ENCODE measurements at places on chromosomes 1 and 21.
A peak's percentile ranks its signal among the peaks of the same experiment; 100 is the strongest.

DNA sequence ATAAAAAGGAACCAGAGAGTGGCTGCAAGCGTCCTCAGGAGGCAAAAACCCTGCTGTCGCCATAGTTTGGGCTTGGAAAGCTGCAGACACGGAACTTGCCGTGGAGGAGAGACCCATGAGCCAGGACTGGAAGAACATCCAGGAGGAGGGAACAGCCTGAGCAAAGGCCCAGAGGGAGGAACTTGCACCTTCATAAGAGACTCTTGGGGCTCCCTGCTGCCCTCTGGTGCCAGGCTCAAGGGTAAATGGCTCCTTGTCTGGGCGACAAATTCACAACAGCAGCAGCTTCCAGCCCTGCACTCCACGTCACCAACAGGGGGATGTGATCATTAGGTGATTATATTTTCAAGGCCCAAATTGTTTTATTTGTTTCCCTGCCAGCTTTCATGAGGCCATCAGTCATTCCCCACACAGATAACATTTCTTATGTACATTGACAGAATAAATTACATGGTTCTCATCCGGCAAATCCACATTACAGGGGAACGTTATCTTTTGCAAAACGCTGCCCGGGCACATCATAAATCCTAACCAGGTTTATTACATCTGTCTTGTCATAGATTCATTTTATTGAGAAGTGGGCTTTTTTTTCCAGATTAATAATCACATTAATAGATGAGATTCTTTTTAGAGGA is 143.0 kb upstream of the GRIK3 start:
- peak; percentile 36 for DNase-seq

GRCh38 chr1:161258439-161259344 is at the start of gene PCP4L1:
Gene PCP4L1 (plus strand): TSS chr1:161258745. CDS start chr1:161258975, 230 bp downstream.
- DNase-seq = no peak

GRCh38 chr1:41361495-41362356 is 492 bp downstream of the FOXO6 start:
- DNase-seq = no peak

GRCh38 chr1:175784831-175785230 is 41.4 kb upstream of the TNR start:
- DNase-seq = no peak

GRCh38 chr1:156927215-156928042 is 7.0 kb downstream of the LRRC71 start:
- DNase-seq = peak; percentile 35

DNA sequence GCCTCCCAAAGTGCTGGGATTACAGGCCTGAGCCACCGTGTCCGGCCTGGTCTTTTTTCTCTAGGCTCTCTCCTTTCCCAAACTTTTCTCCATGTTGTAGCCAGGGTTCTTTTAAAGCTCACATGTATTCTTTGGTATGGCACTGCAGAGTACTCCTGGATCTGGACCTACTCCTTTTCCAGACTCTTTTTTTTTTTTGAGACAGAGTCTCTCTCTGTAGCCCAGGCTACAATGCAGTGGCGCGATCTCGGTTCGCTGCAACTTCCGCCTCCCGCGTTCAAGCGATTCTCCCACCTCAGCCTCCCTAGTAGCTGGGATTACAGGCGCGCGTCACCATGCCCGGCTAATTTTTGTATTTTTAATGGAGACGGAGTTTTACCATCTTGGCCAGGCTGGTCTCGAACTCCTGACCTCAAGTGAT is 602 bp upstream of the MED18 start:
- DNase-seq = no peak

- no peak for DNase-seq
Observed at GRCh38 chr1:239262538-239262937, 123.8 kb upstream of the CHRM3 start.

GRCh38 chr1:188128761-188129160 is 1300.0 kb downstream of the PLA2G4A start:
- DNase-seq = no peak

GRCh38 chr1:185732951-185733350 is 1.2 kb upstream of the HMCN1 start:
- no peak for DNase-seq

DNA sequence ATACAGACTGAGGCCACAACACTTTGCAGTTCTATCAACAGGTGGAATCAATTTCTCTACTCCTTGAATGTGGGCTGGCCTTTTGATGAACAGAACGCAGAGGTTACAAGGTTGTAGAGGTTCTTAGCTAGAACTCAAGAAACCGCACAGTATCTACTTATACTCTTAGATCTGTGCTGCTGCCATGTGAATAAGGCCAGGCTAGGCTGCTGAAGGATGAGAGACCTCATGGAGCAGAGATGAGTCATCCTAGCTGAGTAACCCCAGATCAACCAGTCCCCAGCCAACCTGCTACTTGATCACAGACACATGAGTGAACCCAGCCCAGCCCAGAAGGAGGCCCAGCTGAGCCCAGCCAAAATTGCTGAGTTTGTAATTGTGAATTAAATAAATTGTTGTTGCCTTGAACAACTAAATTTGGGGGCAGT is 35.3 kb upstream of the BCAR3 start:
- DNase-seq = no peak

DNA sequence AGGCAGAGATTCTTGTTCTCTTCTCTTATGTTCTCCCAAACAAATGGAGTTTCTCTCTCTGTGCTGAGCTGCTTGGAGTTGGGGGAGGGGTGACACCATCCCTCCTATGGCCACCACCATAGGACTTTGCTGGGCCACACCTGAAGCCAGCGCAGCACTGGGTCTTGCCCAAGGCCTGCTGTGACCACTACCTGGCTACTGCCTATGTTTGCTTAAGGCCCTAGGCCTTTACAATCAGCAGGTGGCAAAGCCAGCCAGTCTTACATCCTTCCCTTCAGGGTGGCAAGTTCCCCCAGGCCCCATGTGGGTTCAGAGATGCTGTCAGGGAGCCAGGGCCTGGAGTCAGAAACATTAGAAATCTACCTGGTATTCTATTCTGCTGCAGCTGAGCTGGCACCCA is 6.3 kb upstream of the MTARC2 start:
- DNase-seq = no peak

- no peak for DNase-seq
Observed at GRCh38 chr1:109802901-109803561, 39.3 kb upstream of the EPS8L3 start.

DNA sequence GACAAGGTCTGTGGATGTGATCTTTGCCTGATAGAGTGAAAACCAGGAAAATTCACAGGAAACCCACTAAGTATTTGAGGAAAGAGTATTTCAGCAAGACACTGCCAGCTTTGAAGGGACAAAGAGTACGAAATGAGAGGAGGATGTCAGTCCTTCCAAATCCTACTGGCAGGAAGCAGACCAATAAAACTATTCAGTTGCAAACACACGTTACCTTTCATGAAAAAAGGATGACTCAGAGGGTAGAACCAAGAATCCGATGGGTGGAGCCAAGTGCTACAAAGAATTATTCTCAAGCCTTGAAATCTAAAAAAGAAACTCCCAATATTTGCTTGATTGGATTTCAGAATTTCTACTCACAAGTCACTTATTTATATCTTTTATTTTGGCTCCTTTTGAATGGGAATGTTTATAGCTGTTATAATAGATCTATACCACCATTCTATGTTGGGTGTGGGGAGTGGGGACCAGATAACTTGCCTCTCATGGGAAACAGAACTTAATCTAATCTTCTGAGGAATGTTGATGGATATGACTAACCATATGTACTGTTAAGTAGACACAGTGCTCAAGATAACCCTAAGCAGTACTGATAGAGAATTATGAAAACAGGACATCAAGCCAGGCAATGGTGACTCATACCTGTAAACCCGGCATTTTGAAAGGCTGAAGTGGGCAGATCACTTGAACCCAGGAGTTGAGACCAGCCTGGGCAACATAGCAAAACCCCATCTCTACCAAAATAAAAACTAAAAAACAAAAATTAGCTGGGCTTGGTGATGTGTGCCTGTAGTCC is 19.3 kb upstream of the HEATR1 start:
- DNase-seq = no peak

GRCh38 chr1:232795497-232796053 is 9.6 kb upstream of the MAP10 start:
- no peak for DNase-seq

DNA sequence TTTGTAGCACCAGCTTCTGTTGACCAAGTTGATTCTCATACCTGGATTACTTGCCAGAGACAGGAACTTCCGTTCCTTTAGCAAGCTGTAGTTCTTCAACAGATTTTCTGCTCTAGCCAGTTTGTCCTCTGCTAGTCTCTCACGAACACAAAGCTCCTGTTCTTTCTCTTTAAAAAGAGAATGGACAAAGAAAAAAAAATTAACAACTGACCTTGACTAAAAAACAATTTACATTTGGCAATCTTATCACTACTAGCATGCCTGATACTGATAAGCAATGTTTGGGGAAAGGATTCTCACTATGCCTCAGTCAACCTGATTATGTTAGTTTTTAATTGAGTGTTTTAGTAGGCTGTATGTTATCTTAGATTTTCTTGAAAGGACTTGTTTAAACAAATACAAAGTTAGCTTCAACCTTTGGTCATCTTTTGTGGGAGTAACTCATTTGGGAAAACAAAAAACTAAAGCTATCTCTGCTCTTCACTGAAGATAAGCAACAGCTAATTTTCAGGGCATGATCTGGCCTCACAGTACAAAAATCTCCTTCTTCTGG is 8.3 kb downstream of the NEK2 start:
- DNase-seq = no peak

DNA sequence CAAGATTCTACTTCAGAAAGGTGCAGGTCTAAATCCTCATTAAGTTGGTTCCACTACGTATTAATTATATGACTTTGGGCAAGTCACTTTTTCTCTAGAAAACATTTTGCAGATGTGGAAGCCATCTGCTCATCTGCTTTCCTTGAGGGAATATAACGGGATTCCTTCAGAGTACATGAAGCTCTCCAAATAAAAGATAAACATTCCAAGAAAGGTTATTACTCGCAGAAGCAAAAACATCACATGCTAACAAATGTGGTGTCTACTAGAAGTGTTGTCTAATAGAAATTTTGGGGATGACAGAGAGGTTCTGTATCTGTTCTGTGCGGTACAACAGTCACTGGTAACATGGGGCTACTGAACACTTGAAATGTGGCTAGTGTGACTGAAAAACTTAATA is 60.2 kb downstream of the NIBAN1 start:
- DNase-seq = no peak

GRCh38 chr21:44925378-44925755 is 4.7 kb upstream of the ITGB2 start:
- DNase-seq = no peak

Data from inflammatory macrophage (primary cell).